ENCODE measurements at places on chromosomes 3 and 15. TPM values are rescaled to one million over a fixed set of nuclear protein-coding genes. Genes with fewer than 3 reads are reported as not detected.

DNA sequence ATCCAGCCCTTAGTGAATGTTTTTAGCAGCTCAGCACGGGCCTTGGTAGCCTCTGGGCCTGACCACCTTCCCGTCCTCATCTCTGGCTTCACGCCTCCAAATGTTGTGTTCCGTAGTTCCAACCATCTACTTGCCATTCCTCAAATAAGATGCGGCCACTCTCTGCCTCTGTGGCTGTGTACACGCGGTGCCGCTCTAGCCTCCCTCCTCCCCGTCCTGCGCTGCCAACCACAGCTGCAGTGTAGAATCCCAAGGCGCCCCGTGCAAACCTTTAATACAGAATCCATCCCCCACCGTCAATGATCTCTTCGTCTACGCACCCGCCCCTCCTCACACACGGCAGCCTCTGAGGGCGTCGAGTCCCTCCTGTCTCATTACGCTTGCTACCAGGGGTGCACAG, 77.2 kb downstream of the VGLL4 start:
- DNase-seq = no peak

Gene GRAMD2A
- polyA plus RNA-seq = 2.7 TPM

GRCh38 chr3:86109434-86109833, 881.5 kb downstream of the VGLL3 start:
- no peak for DNase-seq

GRCh38 chr3:164864454-164864853, 213.8 kb downstream of the SI start:
- no peak for DNase-seq

GRCh38 chr15:45855210-45855906, 220.5 kb downstream of the SQOR start:
- DNase-seq = no peak

Gene RHCG
- polyA plus RNA-seq = 373 TPM

- no peak for DNase-seq
Measured at GRCh38 chr3:152335273-152335672, 66.5 kb downstream of the MBNL1 start.

DNA sequence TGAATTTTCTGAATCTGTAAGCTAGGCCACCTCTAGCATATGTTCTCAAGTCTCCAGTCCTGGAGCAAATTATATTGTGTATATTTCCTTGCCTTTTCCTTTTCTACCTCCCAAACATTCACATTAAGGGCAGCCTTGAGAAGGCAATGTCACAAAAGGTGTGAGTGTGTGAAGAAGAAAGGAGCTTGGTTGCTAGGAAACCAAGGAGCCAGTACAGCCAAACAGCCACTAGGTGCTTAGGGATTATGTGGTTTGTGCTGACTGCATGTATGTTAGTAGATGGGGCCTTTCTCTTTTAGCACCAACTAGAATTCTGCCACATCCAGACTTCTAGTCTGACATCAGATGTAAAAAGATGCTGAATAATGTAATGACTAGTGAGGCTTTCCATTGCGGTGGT, 118.8 kb upstream of the DAZL start:
- DNase-seq = peak; percentile 13

- no peak for DNase-seq
Measured at GRCh38 chr3:40930131-40930538, 269.2 kb upstream of the CTNNB1 start.

- DNase-seq = peak; percentile 41
Measured at GRCh38 chr15:100759106-100759505, 120.5 kb upstream of the ALDH1A3 start.

Gene GOLGA6L24
- not detected for polyA plus RNA-seq

GRCh38 chr3:63642488-63642887, 10.0 kb upstream of the SNTN start:
- DNase-seq = no peak

DNA sequence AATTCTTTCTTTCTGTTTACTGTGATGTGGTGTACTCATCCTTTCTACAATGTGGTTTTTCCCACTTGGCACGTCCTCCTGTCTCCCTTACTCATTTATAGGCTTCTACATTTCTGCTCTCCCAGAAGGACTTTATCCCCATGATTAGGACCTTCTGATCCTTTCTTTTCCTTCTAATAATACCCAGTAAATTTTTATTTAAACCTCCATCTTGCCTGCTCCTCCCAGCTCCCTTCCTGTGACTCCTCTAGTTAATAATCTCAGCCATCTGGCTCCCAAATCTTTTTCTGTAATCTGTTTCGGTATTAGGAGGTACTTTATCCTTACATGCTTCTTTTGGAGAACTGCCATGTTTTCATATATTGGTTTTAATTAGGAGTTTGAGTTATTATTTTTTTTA, 11.2 kb upstream of the P2RY1 start:
- no peak for DNase-seq

- DNase-seq = no peak
Measured at GRCh38 chr3:177816667-177817208, 619.5 kb upstream of the TBL1XR1 start.

- no peak for DNase-seq
Measured at GRCh38 chr3:123759311-123759710, 124.8 kb downstream of the MYLK start.

- peak; percentile 18 for DNase-seq
Measured at GRCh38 chr3:57331078-57331610, 38.7 kb upstream of the ASB14 start.

Gene ABHD14A
- 50.5 TPM for polyA plus RNA-seq

DNA sequence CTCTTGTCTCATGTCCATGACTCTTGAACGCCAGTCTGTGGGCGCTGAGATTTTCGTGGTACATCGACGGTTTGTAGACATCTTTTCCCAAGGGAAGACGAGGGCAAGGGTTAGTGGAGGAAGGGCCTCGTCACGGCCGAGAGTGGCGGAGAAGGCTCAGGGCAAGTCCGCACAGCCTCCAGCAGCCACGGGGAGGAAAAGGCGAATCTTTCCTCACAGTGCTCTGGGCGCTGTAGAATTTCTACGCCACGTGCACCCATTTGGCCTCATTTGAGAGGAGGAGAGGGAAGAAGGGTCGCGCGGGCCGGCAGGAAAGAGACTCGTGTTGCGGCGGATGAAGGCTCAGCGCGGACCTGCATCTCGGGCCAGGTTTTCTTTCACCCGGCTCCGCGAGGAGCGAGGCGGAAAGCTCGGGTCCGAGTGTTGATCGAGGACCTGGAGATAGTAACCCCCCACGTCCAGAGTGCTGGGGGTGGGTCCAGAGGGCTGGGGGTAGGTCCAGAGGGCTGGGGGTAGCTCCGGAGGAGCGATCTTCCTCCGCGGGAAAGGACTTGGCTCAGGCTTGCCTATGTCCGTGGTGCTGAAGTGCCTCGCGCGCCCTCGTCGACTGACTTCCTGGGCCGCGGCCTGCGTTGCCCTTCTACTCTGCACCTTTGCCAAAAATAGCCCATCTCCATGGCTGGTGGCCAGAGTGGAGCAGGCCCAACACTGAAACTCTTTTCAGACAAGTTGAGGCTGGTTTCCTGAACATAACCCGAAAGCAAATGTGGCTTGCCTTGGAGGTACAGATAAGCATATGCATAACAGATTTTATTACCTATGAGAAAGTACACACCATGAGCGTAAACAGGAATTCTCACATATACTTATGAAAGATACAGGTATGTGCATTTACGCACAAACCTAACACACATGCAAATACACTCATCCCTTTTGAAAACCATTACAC, 1.1 kb downstream of the SLC35G2 start:
- peak; percentile 49 for DNase-seq

Gene ADGRG7
- not detected for polyA plus RNA-seq

Gene ACAD9
- polyA plus RNA-seq = 36.2 TPM

DNA sequence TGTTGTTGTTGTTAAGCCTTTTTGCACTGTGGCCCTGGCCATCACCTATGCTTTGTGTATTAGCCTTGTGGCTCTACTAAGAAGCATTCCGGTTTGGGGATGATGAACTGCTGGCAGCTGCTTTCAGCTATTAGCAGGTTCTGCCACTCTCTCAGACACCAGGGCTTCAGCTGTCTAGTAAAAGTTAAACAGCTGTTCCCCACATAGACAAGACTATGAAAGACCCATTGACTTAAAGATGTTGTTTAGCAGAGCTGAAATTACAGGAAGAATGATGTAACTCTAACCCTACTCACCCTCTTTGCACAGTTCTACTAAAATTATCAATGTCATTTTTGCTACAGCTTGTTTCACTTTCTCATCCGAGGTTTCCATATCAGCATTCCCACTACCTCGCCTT, 131.2 kb upstream of the CGNL1 start:
- DNase-seq = no peak

Gene PDZRN3
- polyA plus RNA-seq = 9.5 TPM

DNA sequence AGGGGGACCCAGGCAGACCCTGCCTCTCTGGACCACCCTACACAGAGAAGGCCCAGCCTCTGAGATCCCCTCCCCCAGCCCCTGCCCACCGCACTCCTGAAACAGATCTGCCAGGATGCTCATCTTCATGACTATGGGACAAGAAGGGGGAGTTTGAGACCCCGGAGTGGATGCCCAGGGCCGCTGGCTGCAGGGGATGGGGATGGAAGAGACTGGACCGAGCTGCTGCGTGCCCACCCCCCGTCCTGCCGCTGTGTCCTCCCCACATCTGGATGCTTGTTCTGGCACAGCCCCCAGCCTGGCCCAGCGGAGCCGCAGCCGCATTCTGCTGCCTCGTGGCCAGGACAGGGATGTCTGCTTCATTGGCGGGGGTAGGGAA, 30.3 kb upstream of the SEMA3F start:
- DNase-seq = peak; percentile 65

DNA sequence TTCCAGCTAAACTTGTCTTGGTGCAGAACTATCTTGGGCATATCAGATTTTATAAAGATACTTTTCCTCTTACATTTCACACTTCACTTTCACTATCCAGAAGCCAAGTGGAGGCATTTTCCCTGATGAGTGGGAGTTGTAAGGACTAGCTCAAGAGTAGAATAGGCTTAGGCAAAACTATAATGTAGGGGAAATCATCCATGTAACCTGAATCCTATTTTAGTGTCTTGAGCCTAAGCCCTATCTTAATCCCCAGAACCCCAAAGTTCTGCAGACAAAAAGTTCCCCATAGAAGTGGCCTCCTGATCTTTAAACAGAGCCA, 42.2 kb upstream of the CD47 start:
- DNase-seq = no peak

- peak; percentile 52 for DNase-seq
Measured at GRCh38 chr3:88113311-88114162, 36.2 kb upstream of the C3orf38 start.

DNA sequence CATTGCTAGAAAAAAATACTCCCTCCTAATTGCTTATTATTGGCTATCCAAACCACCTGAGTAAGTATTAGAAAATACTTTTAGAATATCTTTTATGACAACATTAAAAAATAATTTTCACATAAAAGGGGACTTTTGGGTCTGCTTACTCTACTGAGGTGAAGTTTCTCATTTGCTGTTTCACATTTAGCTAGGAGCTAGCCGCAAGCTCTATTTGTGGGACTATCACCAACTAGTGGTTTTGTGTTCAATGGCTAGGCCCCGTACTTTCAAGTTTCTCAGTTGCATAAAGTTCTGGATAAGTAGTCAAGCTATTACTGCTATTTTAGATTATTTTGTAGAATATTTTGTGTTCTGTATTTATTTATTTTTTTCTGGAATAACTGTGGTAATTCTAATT, 244.2 kb upstream of the SLITRK3 start:
- DNase-seq = no peak

DNA sequence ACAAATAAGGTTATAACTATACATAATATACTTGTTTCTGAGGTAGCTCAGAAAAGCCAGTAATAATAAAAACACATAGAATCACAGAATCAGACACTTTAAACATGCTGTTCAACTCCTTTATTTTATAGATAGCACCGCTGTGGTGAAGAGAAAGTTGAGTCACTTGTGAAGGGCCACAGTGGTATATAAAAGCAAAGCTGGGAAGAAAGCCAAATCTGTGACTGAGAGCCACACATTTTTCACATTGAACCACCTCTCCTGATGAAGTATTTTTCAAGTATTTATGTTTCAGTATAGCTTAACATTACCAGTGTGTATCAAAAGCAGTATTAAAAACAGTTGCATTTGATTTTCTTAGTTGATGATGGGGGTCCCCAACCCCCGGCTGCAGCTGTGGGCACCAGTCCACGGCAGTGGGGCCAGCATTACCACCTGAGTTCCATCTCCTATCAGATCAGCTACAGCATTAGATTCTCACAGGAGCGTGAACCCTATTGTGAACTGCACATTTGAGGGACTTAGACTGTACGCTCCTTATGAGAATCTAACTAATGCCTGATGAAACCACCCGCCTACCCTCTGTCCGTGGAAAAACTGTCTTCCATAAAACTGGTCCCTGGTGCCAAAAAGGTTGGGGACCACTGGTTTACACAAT, 46.2 kb downstream of the TBL1XR1 start:
- no peak for DNase-seq

GRCh38 chr3:155861476-155862183, 7.4 kb upstream of the SLC33A1 start:
- DNase-seq = no peak

GRCh38 chr3:171320750-171321558, 139.3 kb downstream of the TNIK start:
- DNase-seq = no peak

Gene LMAN1L
- not detected for polyA plus RNA-seq

Gene FGD5
- 18.7 TPM for polyA plus RNA-seq

DNA sequence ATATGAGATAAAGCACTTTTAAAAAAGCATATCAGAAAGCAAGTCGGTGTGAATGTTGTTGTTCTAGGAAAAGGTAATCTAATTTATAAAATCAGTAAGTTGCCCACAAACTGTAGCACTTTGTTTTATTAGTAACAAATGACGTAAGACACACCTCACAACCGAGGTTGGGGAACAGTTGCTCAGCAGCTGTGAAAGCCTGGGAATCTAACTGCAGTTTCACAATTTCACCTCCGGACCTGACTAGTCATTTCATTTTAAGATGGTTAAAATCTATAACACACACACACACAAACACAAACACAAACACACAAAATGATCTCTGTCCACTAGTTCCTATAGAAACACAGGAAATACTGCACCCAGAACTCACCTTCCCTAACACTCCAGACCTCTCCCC, 406.7 kb upstream of the NR2F2 start:
- DNase-seq = no peak

- no peak for DNase-seq
Measured at GRCh38 chr15:87672309-87673288, 583.9 kb downstream of the NTRK3 start.

Gene CTNNB1
- 97.0 TPM for polyA plus RNA-seq

Gene CLDN16
- 28.4 TPM for polyA plus RNA-seq

GRCh38 chr15:29259233-29259632, 10.4 kb downstream of the NSMCE3 start:
- no peak for DNase-seq

Gene RETNLB
- polyA plus RNA-seq = not detected

Gene PPP1R2
- polyA plus RNA-seq = 34.0 TPM

DNA sequence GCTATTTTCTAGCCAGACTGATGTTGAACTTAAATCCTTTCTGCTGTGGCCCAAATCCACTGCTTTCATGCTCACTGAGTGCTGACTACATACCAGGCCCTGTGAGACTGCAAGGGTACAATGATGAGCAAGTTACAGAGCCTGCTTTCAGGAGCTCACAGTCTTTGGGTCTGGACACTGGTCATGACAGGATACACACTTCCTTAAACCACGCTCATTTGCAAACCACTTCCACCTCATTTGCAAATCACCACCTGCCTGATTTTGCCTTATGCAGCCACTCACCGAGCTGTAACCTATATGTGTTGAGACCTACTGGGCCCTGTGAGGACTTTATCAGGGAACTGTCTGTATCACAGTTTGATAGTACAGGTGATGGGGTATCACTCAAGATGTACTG, 50.2 kb upstream of the LRRC58 start:
- DNase-seq = no peak
